Stimulated activated CD8-positive, alpha-beta memory T cell treated with anti-CD3 and anti-CD28 coated beads, Interleukin-15, amount 100 ng/mL, for 4 hours (primary cell): ENCODE measurements at places on chromosomes 7 and 10.

GRCh38 chr10:80996615-80997193 lies 459.0 kb downstream of the SH2D4B start:
- no peak for DNase-seq

DNA sequence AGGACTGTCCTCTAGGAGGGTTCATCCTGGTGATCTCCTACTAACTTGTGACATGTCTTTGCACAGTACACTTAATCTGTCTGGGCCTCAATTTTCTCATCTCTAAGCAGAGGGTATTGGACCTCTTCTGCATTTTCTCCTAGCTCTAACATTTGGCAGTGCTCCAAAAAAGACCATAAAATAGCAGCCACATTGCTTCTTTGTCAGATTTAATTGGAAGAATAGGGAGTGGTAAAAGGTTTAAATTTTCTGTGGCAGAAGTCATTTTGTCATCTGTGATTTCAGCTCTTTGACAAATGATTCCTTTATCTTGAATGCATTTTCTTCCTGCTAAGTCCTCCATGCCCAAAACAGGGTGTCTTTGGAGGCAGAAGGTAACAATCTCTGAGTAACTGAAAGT lies 289.9 kb upstream of the LRGUK start:
- DNase-seq: no peak

GRCh38 chr10:131575877-131576276 lies 264.4 kb upstream of the TCERG1L start:
- no peak for DNase-seq

- DNase-seq: no peak
Measured at GRCh38 chr7:42471573-42472174, 234.7 kb upstream of the GLI3 start.

GRCh38 chr10:63320683-63321082 lies 145.1 kb downstream of the JMJD1C start:
- DNase-seq: no peak

DNA sequence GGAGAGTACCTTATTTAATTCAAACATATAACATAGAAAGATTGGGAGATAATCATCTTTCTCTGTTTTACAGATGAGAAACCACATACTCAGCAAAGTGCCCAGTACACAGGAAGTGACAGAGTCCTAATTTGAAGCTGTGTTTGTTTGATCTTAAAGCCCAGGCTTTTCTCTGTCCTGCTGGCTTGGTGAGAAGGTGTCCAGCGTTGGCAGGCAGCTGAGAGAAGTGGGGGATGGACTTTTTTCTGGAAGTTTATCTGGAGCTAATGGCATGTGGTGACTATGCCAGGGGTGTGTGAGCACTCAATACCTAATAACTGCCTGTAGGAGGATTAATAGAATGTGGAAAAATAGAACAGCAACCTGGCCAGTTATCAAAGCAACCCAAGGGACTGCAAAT lies 60.8 kb downstream of the NPSR1 start:
- no peak for DNase-seq

DNA sequence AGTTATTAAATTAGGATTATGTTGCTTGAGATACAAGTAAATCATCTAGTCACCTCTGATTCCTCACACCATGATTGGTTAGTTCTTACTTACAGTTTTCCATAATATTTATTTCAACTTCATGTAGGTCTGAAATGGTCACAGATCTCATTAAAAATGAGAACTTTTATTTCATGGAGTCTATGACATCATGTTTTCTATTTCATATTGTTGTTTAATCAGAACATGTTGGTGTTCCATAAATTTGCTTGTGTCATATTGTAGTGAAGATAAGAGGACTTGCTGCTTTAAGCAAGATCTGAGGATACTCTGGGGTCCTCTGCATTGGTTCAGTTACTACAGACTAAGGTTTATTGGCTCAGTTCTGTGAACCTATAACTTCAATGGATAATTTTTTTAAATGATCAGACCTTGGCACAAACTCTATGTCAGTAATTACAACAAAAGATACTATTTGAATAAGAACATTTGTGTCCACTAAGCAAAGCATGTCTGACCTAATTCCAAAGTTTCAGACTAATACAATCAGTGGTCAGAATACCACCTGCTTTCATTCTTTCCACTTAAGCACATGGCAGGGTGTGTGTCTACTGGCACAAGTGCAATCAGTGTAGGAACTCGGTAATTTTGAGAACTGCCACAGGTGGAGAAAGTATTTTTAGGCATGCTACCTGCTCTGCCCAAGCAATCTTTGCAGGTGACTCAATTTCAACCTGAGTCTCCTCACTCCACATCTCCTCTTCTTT lies 68.5 kb downstream of the CCDC71L start:
- no peak for DNase-seq

GRCh38 chr10:12877150-12877549 lies 124.4 kb downstream of the CCDC3 start:
- no peak for DNase-seq

GRCh38 chr7:133290676-133291333 lies 37.9 kb downstream of the EXOC4 start:
- no peak for DNase-seq

DNA sequence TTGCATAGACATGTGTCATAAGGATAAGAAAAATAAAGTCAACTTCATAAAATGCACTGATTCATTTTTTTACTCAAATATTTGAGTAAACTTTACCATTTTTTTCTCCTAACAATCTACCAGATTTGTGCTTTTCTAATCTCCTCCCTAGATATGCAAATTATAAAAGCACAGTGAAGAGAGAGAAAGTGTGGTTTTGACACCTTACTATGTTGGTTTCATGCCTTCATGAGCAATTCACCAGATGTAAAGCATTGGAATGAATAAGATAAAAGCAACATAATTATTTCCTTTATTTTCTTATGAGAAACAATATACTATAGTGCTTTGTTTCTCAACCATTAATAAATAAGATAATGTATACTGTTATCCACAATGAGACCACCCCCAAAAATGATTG lies 432.5 kb upstream of the PCDH15 start:
- DNase-seq: no peak

DNA sequence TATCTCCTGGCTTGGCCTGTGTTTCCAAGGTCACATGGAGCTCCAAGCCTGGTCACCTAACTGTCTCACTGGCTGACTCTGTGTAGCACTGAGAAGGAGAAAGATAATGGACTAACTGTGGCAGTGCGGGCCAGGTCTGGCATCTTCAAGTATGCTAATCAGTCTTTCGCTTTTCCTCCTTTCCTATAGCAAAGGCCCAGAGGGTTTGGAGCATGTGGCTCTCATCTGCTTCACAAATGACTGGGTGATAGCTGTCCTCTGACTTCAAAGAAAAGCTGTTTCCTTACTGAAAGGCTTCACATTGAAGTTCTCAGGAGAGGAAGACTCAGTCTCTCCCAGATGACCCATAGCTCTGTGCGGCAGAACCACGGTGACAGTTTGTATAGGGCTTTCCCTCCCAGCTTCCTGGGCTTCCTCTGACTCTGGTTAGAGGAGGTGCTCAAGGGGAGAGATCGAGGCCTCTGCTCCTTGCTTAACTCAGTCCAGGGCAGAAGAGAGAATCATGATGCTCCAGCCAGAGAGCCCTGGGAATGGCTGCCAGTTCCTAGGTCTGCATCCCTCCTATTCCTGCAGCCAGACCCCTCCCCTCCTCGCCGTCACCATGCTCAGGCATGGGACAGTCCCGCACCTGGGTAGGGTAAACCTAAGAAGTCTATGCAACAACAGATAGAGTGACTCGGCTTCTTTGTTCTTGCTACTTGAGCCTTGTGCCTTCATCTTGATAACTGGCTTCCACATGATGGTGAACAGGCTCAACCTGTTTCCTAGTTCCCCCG lies 72.3 kb downstream of the CCDC71L start:
- no peak for DNase-seq

DNA sequence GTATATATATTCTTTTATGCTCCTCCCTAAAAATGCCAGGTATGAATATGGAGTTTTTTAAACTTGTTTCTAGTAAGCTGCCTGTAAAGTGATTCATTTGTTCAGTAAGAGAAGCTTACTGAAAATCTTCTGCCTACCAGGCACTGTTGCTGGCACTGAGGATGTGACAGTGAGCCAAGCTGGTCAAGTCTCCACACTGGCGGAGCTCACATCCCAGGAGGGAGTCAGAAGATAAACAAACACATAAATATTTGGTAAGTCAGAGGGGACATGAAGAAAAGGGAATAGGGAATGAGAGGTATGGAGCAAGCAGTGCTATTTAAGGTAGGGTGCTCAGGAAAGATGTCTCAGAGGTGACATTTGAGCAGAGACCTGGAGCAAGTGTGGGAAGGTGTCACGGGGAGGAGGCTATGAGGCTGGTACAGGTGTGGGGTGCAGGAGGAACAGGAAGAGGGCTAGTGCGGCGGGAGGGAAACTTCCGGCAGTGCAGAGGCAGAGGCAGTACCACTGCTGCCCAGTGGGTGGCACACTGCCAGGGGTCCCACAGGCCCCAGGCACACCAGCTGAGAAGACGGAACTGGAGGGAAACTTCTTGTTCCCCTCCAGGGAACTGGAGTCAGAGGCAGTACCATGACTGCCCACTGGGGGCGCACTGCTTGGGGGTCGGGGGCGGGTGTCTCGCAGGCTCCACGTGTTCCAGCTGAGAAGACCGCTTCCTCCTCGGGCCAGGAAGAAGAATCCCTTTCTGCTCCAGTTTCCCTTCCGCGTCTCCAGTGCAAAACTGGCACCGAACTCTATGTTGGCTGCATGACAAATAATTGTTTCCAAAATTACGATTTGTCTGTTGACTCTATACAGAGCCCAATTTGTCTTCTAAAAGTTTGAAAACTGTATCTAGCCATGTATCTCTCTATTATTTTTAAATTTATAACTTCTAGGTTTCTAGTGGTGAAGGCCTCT lies 161.0 kb downstream of the TEX36 start:
- DNase-seq: no peak

GRCh38 chr10:128879030-128879429 lies 588.0 kb upstream of the MGMT start:
- DNase-seq: no peak
